ENCODE measurements at places on chromosomes 2 and 18. TPM values are rescaled to one million over a fixed set of nuclear protein-coding genes. Genes with fewer than 3 reads are reported as not detected.

GRCh38 chr2:161722547-161723503, 98.6 kb downstream of the SLC4A10 start:
- DNase-seq: no peak

KRTCAP3 gene
- total RNA-seq: 40.2 TPM

DNA sequence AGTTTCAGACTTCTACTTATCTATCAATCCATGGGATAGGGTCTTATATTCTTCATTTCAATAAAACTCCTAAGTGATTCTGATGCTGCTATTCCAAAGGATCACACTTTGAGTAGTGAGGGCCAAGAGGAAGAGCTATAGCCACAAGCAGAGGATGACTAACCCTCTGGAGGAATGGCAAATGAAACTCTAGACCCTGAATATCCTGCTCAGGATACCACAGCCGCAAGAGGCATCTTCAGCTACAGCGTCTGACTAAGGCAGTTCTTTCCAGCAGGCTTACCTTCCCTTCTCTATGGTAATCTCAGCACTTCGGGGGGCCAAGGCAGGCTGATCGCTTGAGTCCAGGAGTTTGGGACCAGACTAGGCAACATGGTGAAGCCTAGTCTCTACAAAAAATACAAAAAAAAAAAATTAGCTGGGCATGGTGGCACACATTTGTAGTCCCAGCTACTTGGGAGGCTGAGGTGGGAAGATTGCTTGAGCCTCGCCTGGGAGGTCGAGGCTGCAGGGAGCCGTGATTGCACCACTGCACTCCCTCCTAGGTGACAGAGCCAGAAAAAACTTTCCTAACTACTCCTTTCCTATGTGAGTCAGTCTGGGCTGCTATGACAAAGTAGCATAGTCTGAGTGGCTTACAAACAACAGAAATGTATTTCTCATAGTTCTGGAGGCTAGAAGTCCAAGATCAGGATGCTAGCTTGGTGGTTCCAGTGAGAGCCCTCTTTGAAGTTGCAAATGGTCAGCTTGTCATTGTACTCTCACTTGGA, 371.9 kb downstream of the IRS1 start:
- DNase-seq: peak; percentile 95

CNRIP1 gene
- total RNA-seq: not detected

DNA sequence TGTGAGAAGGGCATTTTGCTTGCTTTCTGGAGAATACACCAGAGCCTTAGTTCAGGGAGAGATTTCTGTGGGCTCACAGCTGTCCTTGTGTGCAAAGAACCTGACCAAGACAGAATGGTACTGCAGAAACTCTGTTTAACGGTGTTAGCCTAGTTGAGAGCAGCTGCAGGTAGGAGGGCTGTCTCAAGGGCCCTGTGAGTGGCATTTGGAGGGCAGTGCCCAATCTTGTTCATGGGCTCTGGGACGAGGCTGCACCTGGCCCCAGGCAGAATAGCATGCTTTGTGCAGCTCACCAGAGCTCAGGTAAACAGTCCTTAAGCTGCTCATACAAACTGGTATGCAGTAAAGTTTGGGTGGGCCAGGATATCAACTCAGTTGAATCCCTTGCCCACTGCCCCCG, 16.9 kb upstream of the RGPD4 start:
- DNase-seq: no peak

- DNase-seq: no peak
Observed at GRCh38 chr2:42192652-42193566, 23.8 kb downstream of the EML4 start.

- DNase-seq: no peak
Observed at GRCh38 chr2:157466764-157467163, 22.9 kb upstream of the CYTIP start.

DNA sequence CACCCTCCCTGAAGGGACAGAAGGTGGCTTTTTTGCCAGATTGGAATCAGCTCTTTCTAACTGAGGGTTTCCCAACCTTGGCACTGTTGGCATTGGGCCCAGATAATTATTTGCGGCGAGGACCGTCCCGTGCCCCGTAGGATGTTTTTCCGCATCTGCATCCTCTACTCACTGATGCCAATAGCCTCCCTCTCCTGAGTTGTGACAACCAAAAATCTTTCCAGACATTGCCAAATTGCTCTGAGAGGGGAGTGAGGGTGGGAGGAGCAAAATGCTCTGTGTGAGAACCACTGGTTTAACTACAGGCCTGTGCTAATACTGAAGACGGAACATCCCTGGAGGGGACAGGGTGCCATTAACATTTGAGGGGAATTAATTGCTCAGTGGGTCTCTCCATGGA, 33.6 kb upstream of the GLI2 start:
- no peak for DNase-seq

KCNG3 gene
- total RNA-seq: not detected

GRCh38 chr2:65363879-65364666, 68.3 kb downstream of the SPRED2 start:
- DNase-seq: no peak

- DNase-seq: no peak
Observed at GRCh38 chr2:181836583-181836982, 54.9 kb upstream of the ITPRID2 start.

DNA sequence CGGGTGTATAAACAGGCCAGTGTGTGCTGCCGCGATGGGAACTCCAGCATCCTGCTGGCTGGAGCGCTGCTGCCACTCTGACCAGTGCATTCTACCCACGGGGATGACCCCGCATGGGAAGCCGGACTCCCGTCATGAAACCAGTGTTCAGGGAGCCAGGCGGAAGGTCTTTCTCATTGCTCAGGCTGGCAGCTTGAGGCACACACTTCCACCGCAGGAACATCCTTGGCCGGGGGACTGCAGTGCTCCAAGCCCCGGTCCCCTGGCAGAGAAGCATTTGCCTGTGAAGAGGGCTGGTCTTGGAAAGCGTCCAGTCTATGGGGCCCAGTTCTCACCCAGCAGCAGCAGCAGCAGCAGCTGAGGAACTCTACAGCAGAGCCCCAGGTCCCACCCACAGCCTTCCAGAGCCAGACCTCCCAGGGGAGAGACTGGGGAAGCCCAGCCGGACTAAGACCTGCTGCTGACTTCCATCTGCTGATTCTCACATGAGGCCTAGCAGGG, 235.9 kb downstream of the KLHL29 start:
- no peak for DNase-seq

UGT1A9 gene
- total RNA-seq: not detected

UGT1A8 gene
- not detected for total RNA-seq

GRCh38 chr2:98691303-98691702, 39.6 kb downstream of the MGAT4A start:
- peak; percentile 31 for DNase-seq

FEV gene
- total RNA-seq: not detected

GRCh38 chr2:86135653-86136052, 29.6 kb downstream of the PTCD3 start:
- DNase-seq: no peak

DNA sequence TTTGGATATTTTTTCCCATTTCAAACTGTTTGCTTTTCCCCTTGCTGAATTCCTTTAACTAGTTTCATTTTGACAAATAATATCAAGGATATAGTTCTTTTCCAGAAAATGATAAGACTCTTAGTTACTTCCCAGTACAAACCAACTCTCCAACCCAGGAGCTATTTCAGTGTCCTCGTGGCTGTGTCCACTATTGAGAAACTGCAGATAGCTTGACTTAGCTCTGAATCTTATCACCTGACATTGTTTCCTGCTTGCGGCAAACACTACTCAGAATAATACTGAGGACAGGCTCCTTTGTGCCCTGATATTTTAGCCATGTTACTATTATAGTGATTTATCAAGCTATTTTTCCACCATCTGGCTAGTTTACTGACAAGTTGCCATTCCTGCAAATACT, 74.6 kb downstream of the KLF7 start:
- DNase-seq: no peak

DNA sequence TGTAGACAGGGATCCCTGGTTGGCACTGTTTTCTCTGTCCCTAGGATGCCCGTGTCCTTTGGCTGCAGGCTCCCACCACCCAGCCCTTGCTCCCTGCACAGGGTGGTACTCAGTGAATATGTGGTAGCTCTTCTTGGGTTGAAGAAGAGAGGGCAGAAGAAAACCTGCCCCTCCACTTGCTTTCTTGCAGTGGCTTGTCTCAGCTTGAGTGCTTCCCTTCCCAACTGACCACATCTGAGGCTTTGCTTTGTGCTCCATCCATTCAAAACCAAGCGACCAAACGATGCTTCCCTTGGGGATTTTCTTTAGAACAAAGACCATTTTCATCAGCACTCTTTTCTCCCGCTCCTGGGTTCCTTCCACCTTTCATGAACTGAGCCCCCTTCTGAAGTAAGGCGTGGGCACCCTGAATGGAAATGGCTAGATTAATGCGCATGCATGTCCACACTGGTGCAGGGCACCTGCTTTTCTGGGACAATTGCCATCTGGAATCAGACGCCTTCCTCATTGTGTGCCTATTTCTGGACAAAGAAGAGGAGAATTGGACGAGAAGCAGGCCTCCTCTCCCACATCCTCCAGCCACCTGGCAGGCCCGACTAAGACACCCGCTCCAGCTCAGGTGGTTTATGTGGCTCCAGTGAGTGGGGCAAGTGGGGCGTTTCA, 59.1 kb downstream of the ARL4C start:
- no peak for DNase-seq

- DNase-seq: no peak
Observed at GRCh38 chr2:20433249-20433648, 13.6 kb upstream of the RHOB start.

- no peak for DNase-seq
Observed at GRCh38 chr18:45687621-45688020, 36.4 kb upstream of the SLC14A1 start.

- no peak for DNase-seq
Observed at GRCh38 chr2:216635171-216635570, 2.0 kb downstream of the IGFBP2 start.

SOX11 gene
- 3.4 TPM for total RNA-seq

DNA sequence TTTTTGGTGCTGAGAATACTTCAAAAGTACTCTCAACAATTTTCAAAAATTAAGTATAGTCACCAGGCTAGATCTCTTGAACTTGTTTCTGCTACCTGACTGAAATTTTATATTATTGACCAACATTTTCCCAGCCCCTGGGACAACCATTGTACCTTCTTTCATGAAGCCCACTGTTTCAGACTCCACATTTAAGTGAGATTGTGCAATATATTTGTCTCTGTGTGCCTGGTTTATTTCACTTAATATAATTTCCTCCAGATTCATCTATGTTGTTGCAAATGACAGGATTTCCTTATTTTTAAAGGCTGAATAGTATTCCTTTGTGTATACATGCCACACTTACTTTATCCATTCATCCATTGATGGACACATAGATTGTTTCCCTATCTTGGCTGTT, 354.2 kb upstream of the VRK2 start:
- no peak for DNase-seq

TRAF3IP1 gene
- total RNA-seq: 11.2 TPM

DNA sequence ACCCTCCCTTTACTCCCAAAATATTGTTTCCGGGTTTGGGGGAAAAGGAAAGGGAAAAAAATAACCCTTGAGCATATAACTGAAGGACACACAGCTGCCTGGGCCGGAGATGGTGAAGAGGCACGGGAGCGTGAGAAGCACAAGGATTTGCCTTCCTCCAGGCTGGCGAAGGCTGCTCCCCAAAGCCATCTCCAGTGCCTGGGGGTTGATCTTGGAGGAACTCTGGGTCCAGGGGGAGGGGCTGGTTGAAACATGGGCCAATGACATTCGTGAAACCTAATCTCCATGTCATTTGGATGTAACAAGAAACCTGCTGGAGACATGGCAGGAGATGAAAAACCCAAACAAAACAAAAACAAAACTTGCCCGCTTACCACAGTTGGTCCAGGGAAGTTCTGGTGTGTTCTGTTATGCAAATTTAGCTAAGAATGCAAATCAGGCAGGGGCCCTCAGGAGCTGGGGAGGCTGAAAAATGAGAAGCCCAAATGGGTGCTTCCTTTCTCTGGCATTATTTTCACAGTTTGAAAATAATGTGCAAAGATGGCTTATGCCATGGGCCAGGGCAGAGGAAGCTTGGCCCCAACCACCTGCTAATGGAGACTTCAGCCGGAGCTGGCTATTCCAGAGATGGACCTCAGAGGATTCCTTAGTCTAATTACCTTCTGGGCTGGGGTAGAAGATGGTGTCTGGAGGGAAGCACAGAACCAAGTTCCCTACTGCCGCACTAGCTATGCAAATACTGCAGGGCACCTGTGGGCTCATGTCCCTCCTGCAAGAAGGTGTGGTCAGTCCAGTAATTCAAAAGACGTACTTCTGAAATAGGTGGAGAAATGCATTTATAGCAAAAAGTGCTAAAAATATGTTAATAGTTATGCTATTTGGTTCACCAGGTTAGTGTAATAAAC, 180.9 kb downstream of the BCL2 start:
- no peak for DNase-seq

MYCN gene
- total RNA-seq: 0.10 TPM

PCARE gene
- not detected for total RNA-seq

TMEM163 gene
- not detected for total RNA-seq
